Hepatocyte (in vitro differentiated cells): ENCODE measurements at places on chromosomes 2 and 18.

GRCh38 chr2:25168256-25169072 is at the start of gene POMC:
TSS of gene POMC (minus strand) at chr2:25168580. CDS start at chr2:25164772, 3,808 bp downstream.
- peaks cover 8% of the 10 kb centered on the region for H3K4me1 ChIP-seq
- peaks cover 65% of the 10 kb centered on the region for H3K27me3 ChIP-seq
- H3K4me3 ChIP-seq = peak within 1 kb of the TSS; percentile 67
- DNase-seq = peak; percentile 58

DNA sequence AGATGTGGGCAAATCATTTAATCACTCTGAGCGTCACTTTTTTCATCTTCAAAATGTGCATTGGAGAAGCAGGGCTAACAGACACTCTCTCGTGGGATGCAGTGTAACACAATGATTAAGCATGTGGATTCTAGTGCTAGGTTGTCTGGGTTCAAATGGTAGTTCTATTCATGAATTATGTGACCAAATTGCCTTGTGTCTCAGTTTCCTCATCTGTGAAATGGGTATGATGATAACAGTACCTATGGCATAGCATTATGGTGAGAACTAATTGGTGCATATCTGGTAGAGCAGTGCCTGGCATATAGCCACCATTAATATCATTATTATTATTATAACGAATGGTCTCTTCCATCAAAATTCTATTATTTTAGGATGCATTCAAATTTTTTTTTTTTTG is 142.4 kb upstream of the SIX3 start:
- no peak overlapping the region for H3K27ac ChIP-seq
- H3K4me3 ChIP-seq = no peak overlapping the region
- H3K4me1 ChIP-seq = peaks cover 6% of the 10 kb centered on the region
- H3K36me3 ChIP-seq = no peaks in the 10 kb centered on the region

DNA sequence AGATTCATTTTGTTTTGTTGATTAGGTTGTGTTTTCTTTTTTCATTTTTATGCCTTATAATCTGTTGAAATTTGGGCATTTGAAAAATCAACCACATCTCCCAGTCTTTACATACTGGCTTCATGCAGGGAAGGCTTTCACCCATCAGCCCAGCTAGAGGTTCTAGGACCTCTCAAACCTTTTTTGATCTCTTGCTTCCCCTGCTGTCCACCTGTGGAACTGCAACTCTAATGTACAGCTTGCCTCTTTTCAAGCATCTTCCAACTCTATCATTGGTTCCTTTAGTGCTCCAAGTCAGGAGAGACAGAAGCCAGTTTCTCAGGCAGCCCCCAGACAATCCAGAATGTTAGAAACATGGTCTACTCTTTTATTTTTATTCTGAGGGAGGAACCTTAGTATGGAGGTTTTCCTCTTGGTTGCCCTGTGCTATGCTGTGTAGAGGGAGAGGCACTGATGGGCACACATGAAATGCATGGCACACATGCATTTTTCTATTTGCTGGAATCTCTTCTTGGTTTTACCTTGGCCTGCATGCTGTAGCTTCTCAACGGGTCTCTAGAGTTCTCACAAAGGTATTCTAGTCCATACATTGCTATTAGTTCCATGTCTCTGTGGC is 107.2 kb upstream of the L3MBTL4 start:
- no peaks in the 10 kb centered on the region for H3K36me3 ChIP-seq
- peak; percentile 69 for DNase-seq
- no peaks in the 10 kb centered on the region for H3K4me1 ChIP-seq

- H3K36me3 ChIP-seq = no peaks in the 10 kb centered on the region
- peaks cover 24% of the 10 kb centered on the region for H3K4me1 ChIP-seq
- DNase-seq = no peak
- no peak overlapping the region for H3K4me3 ChIP-seq
- peak overlapping the region; percentile 81 for H3K27ac ChIP-seq
Observed at GRCh38 chr2:63865159-63865799, 23.6 kb downstream of the UGP2 start.

DNA sequence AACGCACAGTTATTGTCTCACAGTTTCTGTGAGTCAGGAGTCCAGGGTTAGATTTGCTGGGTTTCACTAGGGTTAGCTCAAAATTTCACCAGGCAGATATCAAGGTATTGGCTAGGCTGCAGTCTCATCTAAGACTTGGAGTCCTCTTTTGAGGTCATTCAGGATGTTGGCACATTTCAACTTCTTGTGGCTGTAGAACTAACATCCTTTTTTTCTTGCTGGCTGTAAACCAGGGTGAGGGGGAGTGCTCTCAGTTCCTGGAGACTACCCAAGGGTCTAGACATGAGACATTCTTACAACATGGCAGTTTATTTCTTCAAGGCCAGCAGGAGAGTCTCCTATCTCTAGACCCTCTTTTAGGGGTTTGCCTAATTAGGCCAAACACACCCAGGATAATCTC is 12.8 kb upstream of the CAVIN2 start:
- peaks cover 12% of the 10 kb centered on the region for H3K4me1 ChIP-seq
- H3K36me3 ChIP-seq = no peaks in the 10 kb centered on the region
- no peak overlapping the region for H3K4me3 ChIP-seq
- H3K27me3 ChIP-seq = no peaks in the 10 kb centered on the region

DNA sequence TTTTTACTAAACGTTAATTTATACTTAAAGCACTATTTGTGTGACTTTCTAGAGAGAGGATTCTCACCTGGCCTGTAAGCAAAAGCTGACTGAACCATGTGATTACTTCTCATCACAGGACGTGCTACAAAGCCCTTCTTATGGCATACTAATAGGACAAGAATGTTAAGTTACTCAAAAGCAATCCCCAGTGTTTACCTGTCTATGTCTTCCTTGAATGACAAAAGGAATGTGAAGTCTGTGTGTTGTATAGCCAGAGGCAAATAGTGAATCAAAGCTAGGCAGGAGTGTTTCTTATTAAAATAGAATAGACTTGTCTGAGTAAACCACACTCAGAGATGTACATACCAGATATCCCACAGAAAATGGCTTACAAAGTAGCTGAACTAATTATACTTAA is 1465.5 kb downstream of the SUCLG1 start:
- no peak overlapping the region for H3K4me3 ChIP-seq
- no peaks in the 10 kb centered on the region for H3K4me1 ChIP-seq
- no peaks in the 10 kb centered on the region for H3K27me3 ChIP-seq
- peak; percentile 12 for DNase-seq

DNA sequence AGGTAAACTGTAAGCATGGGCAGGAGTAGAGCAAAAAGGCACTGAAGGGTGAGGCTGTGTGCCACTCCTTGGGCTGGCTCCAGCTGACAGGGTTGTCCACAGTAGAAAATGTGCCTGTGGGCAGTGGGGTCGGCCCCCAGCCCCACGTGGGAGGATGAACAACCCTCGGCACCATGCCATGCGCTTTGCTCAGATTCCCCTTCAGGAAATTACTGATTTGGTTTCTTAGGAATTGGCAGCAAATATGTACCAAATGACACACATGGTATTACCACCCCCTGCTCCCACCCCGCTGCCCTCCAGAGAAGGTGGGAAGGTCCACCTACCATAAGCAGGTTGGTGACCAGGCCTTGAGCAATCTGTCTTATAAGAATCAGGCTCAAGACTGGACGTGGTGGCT is 13.6 kb downstream of the ADCY3 start:
- no peaks in the 10 kb centered on the region for H3K36me3 ChIP-seq
- H3K4me3 ChIP-seq = no peak overlapping the region
- H3K4me1 ChIP-seq = no peaks in the 10 kb centered on the region
- no peaks in the 10 kb centered on the region for H3K27me3 ChIP-seq
- no peak for DNase-seq

DNA sequence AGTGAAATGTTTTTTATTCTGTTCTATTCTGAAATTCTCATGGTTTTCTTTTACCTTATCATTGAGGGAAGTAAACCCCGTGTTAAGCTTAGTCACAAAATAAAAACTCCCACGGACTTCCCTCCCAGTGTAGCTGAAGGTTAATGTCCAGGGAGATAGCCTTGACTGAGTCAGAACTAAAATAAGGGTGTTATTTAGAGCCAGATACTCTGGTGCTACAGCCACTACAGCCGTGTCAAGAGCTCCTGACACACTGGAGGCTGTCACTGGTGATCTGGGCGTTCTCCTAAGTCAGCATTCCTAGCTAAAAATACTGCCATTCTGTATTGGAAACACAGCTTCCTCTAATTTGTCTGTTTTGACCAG is 82.0 kb upstream of the RANBP2 start:
- peaks cover 53% of the 10 kb centered on the region for H3K4me1 ChIP-seq
- H3K27me3 ChIP-seq = no peaks in the 10 kb centered on the region
- H3K36me3 ChIP-seq = no peaks in the 10 kb centered on the region
- H3K4me3 ChIP-seq = no peak overlapping the region
- DNase-seq = peak; percentile 73

DNA sequence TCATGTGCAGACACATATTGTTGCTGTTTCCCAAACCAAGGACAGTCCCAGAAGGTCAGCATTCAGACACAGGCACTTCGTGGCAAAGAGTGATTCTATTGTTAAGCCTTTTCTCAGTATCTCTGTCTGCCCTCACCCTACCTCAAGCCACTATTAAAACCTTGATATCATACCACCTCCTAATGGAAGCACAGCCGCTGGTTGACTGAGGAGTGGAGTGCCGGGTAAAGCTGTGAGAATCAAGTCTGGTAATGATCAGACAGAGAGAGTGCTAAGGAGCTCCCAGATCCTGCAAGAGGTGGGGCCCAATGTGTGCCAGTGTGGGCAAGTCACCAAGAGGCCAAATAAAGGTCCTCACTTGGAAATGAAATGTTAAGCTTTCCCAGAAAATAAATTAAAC is 819.5 kb downstream of the BCL11A start:
- H3K4me3 ChIP-seq = no peak overlapping the region
- no peak for DNase-seq
- no peaks in the 10 kb centered on the region for H3K27me3 ChIP-seq
- H3K27ac ChIP-seq = no peak overlapping the region

- no peaks in the 10 kb centered on the region for H3K36me3 ChIP-seq
- peaks cover 15% of the 10 kb centered on the region for H3K4me1 ChIP-seq
- no peak overlapping the region for H3K4me3 ChIP-seq
- H3K27ac ChIP-seq = no peak overlapping the region
- no peak for DNase-seq
Observed at GRCh38 chr2:223945755-223946154, 620 bp upstream of the WDFY1 start.

- peak overlapping the region; percentile 50 for H3K27ac ChIP-seq
- H3K27me3 ChIP-seq = no peaks in the 10 kb centered on the region
- no peaks in the 10 kb centered on the region for H3K4me1 ChIP-seq
- no peak overlapping the region for H3K4me3 ChIP-seq
- H3K36me3 ChIP-seq = no peaks in the 10 kb centered on the region
Observed at GRCh38 chr2:31384771-31385276, 29.7 kb downstream of the XDH start.

DNA sequence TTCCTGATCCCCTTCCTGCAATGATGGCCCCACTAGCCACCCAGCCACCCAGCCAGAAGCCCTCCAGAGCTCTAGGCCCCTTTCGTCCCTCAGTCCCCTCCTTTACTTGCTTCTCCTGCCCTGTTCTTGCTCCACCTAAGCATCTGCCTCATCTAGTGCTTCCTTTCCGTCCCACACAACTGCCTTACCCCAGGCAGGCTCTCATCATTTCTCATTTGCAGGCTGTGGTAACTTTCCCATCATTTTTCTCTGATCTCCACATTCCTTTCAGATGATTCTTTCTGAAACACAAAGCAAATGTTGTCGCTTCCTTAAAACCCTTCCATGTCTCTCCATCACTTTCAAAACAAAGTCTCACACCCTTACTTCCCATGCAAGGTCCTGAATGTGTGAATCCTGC is 459.8 kb downstream of the METTL4 start:
- no peak overlapping the region for H3K27ac ChIP-seq
- no peak for DNase-seq
- no peaks in the 10 kb centered on the region for H3K4me1 ChIP-seq
- no peaks in the 10 kb centered on the region for H3K36me3 ChIP-seq
- no peak overlapping the region for H3K4me3 ChIP-seq
- no peaks in the 10 kb centered on the region for H3K27me3 ChIP-seq
